ENCODE measurements at places on chromosomes 16 and 17. TPM values are rescaled to one million over a fixed set of nuclear protein-coding genes. Genes with fewer than 3 reads are reported as not detected.

HSDL1 gene
- total RNA-seq = 16.3 TPM

- DNase-seq = peak; percentile 62
These were observed 108.5 kb upstream of the XYLT1 start for GRCh38 chr16:17578981-17579874.

- DNase-seq = no peak
These were observed 234.5 kb downstream of the SEC14L1 start for GRCh38 chr17:77375108-77375916.

- no peak for DNase-seq
These were observed 4.9 kb downstream of the IRX6 start for GRCh38 chr16:55328611-55329569.

DNA sequence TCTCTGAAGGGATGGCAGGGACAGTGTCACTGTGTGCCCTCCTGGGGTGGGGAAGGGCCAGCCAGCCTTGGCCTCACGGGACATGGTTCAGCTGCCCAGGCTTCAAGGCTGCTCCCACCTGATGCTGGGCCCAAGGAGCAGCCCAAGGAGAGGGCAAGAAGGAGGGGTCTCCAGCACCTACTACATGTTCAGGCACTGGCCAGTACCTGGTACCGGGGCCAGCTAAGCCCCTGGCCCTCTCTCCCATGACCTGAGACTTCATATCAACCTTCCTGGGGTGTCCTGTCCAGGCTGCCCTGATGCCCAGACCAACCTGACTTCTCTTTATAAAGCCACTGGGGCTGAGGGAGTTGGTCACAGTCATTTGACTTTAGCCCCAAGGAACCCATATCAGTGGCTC is 1.3 kb downstream of the USH1G start:
- DNase-seq = no peak

DNA sequence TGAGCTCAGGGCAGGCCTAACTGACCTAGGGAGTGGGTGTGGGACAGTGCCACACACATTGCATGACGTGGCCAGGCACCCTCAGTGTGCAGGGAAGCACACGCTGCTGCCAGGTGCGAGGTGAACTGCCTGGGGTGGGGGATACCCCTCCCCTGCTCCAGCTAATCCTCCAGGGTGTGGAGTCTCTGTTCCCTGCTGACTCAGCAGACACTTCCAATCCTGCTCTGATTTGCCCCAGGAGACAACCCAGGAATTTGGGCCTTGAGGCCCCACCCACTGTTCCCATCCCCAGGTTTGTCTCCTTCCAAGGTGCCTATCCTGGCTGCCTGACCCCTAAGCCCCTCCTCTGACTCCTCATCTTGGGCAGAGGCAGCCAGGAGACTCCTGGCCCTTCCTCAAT is 10.7 kb downstream of the DLX3 start:
- DNase-seq = no peak

DNA sequence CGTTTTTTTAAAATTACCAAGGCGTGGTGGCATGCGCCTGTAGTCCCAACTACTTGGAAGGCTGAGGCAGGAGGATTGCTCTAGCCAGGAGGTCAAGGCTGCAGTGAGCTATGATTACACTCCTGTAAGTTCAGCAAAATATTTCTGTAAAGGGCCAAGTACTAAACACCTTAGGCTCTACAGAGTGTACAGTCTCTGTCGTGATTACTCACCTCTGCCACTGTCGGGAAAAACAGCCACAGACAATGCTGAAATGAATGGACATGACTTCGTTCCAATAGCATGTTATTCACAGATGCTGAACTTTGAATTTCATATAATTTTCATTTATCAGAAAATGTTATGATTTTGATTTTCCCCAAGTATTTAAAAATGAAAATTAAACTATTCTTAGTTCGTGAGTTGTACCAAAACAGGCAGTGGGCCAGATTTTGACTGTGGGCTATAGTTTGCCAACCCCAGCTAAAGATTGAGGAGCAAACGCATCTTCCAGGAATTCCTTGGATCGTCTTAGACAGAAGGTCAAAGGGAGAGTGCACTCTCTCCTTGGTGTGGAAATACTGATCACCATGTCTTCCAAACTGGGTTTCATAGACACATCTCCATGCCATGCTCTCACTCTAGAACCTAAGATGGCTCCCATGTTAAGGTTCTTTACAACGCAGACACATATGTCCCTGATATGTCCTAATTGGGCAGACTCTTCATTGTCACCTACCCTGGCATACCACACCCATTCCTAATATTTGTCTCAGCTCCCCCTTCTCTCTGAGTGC is 89.5 kb downstream of the MARF1 start:
- no peak for DNase-seq

DNA sequence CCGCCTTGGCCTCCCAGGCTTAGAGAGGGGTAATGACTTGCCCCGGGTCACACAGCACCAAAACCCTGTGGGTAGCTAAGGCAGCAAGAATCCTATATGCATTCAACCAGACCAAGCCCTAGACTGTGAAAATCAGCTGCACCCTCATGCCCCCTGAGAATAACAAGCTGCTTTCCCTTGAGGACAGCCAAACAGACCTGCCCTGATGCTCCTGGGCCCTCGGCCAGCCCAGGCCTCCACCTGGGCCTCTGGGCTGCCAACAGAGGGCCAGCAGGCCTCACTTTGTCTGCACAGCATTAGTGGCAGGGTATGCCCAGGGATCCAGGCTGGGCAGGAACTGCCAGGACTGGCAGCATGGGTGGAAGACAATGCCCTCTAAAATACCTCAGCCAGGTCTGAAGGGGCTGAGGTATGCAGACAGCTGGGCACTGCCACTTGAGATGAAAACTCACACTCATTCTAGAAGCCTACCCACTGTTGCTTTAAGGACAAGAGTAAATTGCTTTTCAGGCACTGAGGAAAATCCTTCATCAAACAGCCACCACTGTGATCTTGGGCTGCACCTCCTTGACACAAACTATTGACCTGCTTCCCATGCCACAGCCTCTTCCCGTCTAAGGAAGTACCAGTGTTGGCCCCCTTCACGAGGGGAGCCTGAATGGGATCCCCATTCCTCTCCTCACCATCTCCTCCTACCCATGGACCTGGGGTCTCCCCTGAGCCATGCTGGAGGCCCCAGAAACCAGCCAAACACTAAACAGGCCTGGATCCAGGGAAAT is 8.8 kb downstream of the ST3GAL2 start:
- DNase-seq = no peak

- DNase-seq = no peak
These were observed 43.2 kb downstream of the TSC2 start for GRCh38 chr16:2090777-2091546.
